ENCODE measurements at places on chromosomes 13 and 19.

- no peak for DNase-seq
Measured at GRCh38 chr13:102267191-102267590, 134.7 kb downstream of the FGF14 start.

DNA sequence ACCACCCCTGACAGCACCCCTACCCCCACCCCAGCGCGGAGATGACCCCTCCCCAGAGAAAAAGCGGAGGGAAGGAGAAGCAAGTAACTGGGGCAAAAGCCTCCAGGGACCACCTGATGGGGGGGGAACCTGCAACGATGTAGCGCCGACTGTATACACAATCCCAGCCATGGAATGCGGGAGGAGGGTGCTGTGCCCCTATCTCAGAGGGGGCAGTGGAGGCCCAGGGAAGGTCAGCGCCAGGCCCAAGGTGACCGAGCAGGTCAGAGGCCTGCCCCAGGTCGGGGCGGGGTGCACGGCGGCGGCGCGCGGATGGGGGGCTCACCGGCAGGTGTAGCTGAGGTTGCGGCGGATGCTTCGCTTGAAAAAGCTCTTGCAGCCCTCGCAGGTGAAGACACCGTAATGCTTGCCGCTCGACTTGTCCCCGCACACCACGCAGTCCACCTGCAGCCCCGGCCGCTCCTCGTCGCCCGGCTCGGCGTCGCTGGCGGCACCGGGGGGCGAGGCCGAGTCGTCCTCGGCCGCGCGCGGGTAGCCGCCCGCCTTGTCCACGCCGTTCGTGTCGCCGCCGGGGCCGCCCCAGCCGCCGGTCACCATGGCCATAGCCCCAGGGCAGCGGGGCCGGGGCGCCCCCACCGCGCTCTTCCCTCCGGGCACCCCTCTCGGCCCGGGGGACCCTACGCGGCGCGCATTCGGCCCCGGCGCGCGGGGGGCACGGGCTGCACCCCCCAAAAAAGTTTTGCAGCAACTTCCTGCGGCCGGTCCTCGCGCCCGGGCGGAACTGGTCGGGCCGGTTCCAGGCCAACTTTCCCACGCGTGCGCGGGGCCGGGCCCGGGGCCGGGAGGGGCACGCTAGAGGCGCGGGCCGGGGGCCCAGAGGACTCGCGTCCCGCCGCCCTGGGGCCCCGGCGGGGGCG is 843 bp downstream of the NR2F6 start:
- no peak for DNase-seq

DNA sequence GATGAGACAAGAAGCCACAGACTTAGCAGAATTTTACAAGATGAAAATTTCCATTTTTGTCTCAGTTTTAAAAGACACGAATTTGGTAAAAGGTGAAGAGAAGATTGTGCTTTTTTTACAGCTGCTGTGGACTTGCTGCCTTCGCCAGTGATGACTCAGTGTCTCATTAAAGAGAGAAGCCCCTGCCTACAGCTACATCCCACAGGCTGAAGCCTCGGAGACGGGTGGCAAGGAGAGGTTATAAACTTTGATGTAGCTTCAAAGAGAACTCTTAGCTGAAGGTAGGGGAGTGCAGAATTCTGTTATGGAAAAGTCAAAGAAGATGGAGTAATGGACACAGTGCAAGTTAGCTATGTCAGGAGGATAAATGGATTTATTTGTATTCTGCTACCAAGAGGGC is 683.4 kb upstream of the ARGLU1 start:
- DNase-seq = no peak

- no peak for DNase-seq
Measured at GRCh38 chr13:93235258-93236015, 8.8 kb downstream of the GPC6 start.

DNA sequence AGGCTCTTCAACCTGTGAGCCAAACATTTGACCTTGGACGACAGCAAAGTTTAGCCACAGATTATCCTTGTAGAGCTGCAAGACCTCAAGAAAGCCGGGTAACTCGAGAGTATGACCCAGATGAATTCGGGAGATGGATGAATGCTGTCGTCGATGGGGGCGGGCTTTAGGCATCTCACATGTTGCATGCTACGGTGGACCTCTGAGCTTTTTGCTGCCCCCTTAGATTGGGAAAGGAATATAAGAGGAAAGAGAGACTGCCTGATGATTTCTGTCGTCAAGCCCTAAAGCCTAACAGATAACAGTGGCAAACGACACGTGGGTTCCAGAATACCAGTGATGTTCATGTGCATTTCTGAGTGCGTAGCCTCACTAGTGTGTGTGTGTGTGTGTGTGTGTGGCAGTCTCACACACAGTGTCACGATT is 730 bp upstream of the ABCC4 start:
- no peak for DNase-seq

DNA sequence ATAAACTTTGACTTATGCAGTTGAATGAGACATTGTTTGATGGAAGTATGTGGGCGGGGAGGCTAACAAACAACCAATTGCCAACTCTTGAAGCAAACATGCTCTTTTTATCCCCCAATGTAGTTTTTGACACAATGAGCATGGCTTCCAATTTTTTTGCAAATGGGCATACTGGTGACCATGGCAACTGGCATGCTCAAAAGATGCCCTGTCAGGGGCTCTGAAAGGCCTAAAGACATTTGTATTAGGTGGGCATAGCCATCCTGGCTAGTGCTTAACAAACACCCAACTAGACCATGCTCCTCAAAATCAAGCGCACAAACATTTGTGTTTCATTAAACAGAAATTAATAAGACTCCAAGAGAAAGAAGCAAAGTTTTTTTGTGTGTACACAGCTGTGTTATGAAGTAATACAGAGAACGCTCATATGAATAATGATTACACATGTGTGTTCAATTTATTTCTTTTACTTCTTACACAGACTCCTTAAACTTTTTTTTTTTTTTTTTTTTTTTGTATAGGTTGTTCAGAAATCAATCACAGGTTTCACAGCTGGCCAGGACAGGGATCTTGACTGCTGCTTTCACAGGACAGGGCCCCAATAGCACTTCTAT is 95.6 kb downstream of the DLEU7 start:
- no peak for DNase-seq

DNA sequence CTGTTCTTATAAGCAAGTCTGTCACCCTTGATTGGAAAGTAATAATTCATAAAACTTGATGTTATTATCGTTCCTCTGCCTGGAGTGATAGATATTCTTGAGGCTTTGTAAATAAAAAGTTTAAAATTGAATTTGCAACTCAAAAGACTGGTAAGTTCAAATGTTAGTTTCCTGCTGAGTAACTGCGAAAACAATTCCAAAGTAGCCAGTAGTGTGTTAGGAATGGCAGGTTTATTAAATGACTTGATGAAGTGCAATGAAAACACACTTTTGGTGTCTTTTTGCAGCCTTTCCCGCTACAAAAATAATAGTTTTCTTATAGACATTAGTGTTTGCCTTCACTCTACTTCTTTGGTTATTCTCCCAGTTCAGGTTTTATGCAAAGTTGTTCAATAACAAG is 299.3 kb downstream of the DLEU7 start:
- no peak for DNase-seq

DNA sequence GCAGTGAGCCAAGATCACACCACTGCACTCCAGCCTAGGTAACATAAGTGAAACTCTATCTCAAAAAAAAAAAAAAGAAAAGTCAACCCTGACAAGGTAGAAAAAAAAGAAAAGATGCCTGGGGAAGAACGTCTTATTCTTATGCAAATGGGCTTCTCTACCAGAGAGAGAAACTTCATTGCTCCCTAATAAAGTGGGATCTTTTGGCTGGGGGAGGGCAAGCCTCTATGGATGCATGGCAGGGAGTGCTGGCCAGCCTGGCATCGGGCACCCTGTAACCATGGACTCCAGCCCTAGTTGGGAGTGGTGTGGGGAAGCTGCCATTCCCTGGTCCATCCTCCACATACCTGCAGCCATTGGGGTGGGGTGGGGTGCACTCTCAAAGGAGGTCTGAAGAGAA is 30.7 kb upstream of the ZNF728 start:
- DNase-seq = no peak

GRCh38 chr13:62251734-62252133 is 836.1 kb upstream of the PCDH20 start:
- no peak for DNase-seq

GRCh38 chr19:44759083-44759804 is 10.7 kb downstream of the BCL3 start:
- DNase-seq = no peak

DNA sequence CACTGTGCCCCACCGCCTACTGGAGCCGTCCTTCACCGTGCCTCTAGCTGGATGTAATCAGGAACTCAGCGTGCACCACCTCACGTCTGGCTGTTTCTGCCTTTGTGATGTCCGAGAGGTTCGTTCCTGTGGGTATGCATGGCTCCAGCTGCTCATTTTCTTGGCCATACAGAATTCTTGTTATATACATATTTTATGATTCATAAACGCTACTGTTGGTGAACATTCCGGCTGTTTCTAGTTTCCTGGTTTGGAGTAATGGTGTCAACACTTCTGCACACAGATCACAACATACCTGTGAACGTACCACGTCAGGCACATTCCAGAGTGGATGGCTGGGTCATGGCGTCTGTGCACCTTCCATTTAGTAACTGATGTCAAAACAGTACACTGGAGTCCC is 14.6 kb downstream of the DCUN1D2 start:
- DNase-seq = no peak

- DNase-seq = no peak
Measured at GRCh38 chr19:18425515-18426415, 6.6 kb downstream of the SSBP4 start.

DNA sequence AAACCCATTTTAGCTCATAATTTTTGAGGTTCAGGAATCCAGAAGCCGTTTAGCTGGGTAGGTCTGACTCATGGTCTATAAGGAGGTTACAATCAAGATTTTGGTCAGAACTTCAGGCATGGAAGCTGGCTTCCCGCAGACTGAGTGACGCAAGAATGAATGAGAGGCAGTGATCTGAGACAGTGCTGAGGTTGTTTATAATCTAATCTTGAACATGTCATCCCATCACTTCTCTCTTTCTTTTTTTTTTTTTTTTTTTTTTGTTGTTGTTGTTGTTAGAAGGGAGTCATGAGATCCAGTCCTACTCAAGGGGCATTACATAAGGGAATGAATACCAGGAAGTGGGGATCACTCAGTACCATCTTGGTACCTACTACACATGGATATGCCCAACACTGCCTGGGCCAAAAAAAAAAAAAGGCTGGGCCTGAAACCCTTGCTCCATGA is 217.4 kb downstream of the DLEU7 start:
- DNase-seq = no peak

- no peak for DNase-seq
Measured at GRCh38 chr19:7475665-7476064, 13.2 kb downstream of the PEX11G start.

- no peak for DNase-seq
Measured at GRCh38 chr19:46378268-46378667, 31.4 kb downstream of the PPP5C start.

GRCh38 chr19:50590191-50590590 is 22.0 kb upstream of the LRRC4B start:
- DNase-seq = no peak

DNA sequence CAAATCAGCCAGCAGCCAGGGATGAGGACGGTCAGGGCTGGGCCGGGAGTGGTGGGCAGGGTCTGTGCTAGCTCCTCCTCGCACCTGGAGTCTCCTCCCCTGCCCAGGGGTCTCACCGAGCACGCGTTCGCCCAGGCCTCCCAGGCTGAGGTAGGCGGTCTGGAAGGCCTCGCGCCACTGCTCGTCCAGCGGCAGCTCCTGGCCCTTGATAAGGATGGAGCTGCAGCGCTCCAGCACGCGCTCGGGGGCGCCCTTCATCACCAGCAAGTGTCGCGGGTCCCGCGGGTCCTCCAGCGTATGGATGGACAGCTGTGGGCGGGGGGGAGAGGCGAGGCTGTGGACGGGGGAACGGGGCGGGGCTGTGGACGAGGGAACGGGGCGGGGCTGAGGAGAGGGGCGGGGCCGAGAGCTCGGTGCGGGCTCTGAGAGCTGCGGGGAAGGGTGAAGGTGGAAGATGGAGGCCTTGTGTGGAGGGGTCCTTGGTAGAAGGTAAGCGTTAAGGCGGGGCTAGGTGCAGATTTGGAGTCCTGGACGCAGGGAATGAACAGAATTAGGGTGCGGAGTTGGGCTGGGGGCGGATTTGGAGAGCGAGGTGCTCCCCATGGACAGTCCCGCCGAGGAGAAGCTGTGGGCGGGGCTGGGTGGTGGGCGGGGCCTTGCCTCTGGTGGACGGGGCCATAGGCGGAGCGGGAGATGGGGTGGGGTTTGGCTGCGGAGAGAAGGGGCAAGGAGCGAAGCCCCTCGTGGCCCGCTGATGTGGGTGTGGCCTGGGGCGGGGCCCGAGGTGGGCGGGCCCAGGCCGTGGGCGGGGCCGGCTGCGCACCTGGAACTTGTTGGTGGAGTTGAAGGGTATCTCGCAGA is 5.7 kb downstream of the ATP4A start:
- DNase-seq = no peak

- no peak for DNase-seq
Measured at GRCh38 chr19:9586764-9587163, 2.5 kb upstream of the ZNF121 start.

DNA sequence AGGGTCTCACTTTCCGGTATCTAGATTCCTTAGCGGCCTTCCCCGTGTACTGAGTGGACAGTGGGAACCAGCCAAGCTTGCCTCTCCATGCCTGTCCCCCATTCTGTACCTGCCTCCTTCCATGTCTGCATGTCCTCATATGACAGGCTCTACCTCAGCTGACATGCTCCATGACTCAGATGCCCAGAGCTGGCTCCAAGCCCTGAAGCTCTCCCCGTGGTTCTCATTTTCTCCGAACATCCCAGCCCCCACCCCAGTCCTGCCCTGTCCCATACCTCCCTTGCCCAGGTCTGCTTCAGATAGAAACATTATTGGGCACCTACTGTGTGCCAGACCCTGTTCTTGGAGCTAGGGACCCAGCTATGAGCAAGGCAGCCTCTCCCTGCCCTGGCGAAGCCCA is 17.1 kb upstream of the SHFL start:
- DNase-seq = no peak

Measured in GM12892 (cell line).